ENCODE measurements at places on chromosomes 7 and 10.

DNA sequence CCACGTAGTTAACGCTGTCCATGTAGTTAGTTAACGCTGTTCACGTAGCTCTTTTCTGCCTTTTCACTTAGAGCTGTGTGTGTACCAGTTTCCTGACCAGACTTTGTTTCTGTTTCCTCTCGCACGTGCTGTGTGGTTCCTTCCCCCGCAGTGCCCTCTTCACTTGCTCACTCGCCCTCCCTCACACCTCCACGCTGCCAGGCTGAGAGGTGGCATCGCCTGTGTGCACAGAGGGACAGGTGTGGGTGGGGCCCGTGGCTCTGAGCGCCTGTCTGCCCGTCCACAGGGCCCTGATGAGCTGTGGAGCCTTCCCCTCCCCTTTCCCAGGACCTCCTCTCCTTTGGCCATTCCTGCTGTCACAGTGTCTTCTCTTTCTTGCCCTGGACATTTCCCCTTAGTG is 30.6 kb downstream of the WDR37 start:
- no peak for DNase-seq

DNA sequence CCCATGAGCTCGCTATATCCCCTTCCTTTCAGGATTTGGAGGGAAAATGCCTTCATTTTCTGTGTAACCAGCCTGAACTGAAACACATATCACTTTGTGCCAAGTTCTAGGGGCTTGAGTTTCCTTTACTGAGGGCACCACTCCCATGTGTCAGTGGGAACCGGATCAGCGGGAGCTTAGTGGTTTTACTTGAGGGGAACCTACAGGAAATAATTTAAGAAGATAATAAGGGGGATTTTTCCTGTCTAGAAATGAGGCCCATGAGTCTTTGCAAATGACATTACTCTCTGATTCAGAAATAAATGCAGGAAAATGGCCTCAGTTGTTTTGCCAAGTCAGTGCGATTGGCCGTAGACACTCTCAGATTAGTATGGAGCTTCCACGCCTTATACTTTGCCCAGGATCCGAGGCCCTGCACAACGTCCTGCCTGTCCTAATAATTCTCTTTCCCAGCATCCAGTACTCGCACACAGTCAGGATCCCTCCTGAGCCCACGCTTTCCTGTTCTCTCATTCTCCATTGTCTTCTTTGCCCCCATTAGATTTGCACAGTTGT is 86.4 kb upstream of the LYZL1 start:
- no peak for DNase-seq

DNA sequence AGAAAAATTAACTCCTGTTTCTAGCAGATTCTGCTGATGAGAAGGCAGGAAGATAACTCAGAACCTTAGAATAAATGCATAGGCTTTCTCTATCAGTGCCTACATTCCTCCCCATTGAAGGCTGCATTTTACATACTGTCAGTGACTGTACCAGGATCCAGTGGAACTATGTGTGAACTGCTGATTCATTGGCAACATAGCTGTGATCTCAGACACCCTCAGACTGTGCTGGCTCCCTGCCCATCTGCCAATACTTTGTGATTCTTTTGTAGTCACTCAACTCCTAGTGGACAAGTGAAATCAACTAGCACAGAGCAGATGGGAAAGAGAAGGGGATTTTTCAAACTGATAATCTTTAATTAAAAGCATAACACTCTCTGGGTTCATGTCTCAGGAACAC is 375.8 kb downstream of the MDFIC start:
- no peak for DNase-seq

DNA sequence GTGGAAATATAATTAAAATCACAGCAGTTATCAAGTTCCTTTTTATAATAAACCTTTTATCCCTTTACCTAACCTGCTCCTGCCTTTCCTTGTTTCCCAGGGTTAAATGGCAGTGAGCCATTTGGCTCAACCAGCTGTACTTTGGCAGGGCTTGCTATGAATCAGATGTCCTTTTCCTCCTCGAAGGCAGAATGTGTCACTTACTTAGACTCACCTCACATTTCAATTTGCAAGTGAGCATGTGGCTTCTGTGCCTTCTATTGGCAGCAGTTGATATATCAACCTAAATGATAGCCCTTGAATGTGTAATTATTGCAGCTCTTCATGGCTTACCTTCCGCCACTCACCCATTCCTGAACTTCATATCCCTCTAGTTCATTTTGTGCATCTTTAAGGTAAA is 301.7 kb downstream of the CSTF2T start:
- no peak for DNase-seq

- no peak for DNase-seq
These were observed 367.9 kb upstream of the MBL2 start for GRCh38 chr10:53140506-53140905.

DNA sequence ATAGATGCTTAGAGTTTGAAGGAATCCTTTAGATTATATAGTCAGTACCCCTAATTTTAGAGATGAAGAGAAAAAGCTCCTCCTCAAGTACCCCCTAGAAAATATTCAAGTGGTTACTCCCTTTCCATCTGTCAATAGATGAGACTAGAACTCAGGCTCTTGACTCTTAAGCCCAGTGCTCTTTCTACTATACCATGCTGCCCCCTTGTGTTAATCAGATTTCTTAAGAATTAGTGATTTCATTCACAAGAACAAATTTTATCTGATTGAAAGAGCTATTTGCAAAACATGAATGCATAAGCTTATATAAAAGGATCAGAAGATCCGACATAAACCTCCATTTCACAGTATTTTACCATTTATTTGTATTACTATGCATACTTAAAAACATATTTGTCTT is 179.3 kb downstream of the TFEC start:
- no peak for DNase-seq

GRCh38 chr10:6148251-6148701 is 54.5 kb upstream of the PFKFB3 start:
- DNase-seq: no peak

GRCh38 chr7:23467291-23467805 is 2.9 kb downstream of the IGF2BP3 start:
- DNase-seq: no peak

DNA sequence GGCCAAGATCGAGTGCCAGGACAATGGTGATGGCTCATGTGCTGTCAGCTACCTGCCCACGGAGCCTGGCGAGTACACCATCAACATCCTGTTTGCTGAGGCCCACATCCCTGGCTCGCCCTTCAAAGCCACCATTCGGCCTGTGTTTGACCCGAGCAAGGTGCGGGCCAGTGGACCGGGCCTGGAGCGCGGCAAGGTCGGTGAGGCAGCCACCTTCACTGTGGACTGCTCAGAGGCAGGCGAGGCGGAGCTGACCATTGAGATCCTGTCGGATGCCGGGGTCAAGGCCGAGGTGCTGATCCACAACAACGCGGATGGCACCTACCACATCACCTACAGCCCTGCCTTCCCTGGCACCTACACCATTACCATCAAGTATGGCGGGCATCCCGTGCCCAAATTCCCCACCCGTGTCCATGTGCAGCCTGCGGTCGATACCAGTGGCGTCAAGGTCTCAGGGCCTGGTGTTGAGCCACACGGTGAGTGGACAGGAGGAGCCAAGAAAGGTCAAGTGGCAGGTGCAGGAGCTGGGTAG is 14.6 kb downstream of the FLNC start:
- DNase-seq: no peak

GRCh38 chr7:149225106-149225505 is 14.3 kb upstream of the ZNF212 start:
- no peak for DNase-seq

DNA sequence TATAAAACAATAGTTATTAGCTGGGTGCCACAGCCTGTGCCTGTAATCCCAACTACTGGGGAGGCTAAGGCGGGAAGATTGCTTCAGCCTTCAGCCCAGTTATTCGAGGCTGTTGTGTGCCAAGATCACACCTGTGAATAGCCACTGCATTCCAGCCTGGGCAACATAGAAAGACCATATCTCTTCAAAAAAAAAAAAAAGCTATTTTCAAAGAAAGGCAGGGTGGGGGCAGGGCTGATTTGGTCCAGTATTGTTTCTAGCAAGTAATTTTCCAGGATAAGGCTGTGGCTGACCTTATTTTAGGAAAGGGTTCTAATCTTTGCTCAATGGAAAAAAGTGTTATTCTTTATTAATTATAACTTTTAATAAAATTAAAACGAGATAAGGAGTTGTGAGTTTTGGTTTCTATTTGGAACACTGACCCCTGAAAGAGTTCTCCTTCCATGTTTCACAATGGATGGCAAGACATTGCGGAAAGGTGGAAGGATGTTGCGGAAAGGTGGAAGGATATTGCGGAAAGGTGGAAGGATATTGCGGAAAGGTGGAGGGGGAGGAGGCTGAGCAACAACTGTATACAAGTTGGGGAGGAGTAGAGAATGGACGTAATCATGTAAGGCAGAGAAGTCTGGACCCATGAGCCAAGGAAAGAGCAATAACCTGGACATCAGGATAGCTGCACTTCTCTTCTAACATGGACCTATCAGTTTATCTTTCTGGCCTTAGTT is 1.5 kb upstream of the C1GALT1 start:
- no peak for DNase-seq

DNA sequence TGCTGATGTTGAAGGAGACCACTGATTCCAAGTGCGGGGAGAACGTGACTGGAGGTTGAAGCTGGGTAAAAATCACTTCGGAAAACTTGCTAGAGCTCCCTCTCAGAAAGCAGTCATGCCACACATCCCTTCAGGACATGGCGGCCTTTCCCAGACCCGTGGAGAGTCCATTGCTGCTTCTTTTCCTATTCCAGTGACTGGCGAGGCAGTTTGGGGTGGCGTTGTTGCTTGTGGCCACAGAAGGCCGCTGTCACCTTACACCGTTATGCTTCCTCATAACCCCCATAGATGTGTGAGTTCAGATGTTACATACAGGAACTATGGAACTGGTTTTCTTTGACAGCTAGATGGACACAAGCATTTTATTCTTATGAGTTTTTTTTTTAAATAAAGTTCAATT is 235.6 kb upstream of the POM121L12 start:
- DNase-seq: no peak

DNA sequence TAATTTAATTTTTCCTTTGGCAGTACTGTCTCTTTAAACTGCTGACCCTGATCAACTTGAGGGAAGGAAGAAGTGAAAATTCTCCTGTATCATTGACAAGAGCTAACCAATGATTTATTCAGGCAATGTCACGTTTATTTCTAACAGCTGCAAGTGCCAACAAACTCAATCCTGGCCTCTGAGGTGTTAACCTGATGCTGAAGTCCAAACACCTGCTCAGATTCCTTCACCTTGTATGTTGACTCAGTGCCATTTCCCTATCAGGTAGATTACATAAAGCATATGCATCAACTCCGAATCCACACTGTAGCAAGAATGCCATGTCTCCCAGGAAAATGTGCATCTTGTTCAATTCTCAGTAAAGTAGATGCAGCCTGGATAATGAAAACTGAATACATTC is 820.0 kb downstream of the XPNPEP1 start:
- no peak for DNase-seq

- no peak for DNase-seq
These were observed 386.8 kb upstream of the POT1 start for GRCh38 chr7:125316466-125316865.

DNA sequence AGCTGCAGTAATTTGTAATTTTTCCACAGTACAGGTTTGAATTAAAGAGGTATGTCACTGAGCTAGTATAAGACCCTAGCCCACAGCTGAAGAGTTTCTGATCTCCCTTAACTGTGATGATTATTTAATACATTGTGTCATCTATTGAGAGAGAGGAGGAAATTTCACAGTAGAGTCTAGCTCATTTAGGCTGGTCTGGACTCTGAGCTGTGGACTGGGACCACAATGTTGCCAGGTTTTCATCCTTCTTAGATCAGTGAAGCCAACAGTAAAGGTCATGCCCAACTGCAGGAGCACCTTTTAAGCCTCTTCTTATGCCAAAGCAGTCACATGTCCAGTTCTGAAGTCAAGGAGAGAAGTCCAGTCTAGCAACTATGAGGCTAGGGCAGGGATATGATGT is 8.9 kb downstream of the TES start:
- no peak for DNase-seq

DNA sequence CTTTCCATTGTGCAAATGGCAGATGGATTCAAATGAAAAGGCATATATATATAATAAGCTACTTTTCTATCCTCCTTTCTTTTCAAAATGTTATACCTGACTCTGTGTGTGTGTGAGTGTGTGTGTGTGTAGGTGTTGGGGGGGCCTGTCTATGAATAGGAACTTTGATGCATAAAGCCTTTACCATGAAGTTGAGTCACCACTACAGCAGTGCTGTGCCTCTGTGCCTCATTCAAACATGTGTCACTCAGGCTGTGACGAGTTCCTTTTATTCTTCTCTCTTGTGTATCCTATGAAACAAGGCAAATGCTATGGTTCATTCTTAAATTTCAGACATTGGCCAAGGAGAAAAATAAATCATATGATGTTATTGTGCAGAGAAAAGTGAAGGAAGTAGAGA is 52.7 kb upstream of the DKK1 start:
- DNase-seq: no peak

DNA sequence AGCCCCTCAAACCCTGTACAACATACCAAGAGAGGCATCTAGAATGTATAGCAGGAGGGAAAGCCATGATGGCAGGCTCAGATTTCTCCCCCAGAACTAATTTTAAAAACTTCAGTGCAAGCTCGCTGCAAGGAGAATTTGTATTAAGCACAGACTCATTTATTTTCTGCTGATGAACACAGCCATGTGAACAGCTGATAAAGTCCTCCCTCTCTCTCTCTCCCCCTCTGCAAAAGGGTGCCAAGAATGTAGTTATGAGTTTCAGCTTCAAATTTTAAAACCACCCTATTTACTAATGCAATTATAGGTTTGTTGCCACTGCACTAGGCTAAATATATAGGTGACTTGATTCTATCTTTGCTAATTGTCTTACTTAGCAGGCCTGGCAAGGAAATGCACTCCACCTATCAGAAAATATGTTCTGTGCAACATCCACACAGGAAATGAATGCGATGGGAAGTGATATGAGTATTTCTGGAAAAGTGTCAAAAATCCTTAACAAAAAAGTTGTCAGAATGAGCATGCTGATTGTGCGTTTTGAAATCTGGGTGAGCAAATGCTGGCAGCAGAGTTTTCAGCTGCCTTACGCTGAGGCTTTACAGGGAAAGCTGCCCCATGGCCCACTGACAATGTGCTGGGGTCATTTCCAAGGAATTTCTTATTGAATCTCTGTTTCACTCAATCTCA is 43.4 kb upstream of the GHITM start:
- no peak for DNase-seq

- no peak for DNase-seq
These were observed 49.8 kb upstream of the SEMA3C start for GRCh38 chr7:80968606-80969005.

- no peak for DNase-seq
These were observed 168.3 kb upstream of the RNF32 start for GRCh38 chr7:156472267-156472666.

DNA sequence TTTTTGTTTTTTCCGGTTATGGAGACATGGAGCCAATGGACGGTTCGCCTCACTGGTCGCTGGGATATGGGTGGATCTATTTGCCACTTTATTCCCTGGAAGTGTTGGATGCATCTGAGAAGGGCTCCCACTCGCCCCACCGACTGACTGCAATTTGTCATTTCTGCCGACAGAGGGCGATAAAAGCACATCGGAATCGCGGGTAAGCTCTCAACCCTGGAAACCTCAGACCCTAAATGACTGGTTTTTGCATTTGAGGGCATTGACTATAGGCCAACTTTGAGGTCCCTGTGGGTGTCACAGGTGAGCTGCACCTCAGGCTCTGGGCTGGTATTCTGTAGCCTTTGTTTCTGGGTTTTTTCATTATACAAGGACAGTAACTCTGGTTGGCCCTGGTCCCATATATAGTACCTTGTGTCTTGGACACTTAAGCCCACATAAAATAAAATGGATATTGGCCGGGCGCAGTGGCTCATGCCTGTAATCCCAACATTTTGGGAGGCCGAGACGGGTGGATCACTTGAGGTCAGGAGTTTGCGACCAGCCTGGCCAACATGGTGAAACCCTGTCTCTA is 11.9 kb upstream of the OPALIN start:
- DNase-seq: peak; percentile 52
